Uterine smooth muscle cell (primary cell): ENCODE measurements at places on chromosomes 5 and 9. TPM values are rescaled to one million over a fixed set of nuclear protein-coding genes. Genes with fewer than 3 reads are reported as not detected.

The CNOT8 gene
- 49.9 and 59.3 TPM in 2 replicates for total RNA-seq

The NUTM2F gene
- total RNA-seq = not detected in 2 replicates

The ZFP2 gene
- total RNA-seq = 0.22 and 1.4 TPM in 2 replicates

The FOXD4L3 gene
- not detected in 2 replicates for total RNA-seq

The CD274 gene
- total RNA-seq = 10.5 and 17.7 TPM in 2 replicates
